Activated T-cell treated with anti-CD3 and anti-CD28 coated beads, Interleukin-2, amount 50 U/mL, for 72 hours (primary cell): ENCODE measurements at places on chromosomes 2 and 18.

DNA sequence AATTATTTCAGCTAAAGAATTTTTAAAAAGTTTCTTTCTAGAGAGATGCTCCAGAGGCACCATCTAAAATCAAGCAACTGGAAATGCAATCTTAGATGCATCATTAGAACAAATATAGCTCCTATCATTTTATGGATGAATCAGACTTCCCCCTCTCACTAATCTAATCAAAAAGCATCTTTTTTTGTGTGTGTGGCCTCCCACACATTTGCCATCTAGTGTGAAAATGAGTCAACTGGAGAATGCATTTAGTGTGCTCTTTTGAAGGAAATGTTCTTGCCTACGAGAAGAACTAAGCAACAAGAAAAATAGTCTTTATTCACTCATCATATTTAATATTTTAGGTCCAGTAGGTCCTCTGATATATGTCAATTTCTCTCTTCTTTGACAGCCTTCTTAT, 39.5 kb upstream of the FIGN start:
- DNase-seq, result no peak

- no peak for DNase-seq
Observed at GRCh38 chr18:48161911-48162698, 231.6 kb upstream of the SMAD2 start.

DNA sequence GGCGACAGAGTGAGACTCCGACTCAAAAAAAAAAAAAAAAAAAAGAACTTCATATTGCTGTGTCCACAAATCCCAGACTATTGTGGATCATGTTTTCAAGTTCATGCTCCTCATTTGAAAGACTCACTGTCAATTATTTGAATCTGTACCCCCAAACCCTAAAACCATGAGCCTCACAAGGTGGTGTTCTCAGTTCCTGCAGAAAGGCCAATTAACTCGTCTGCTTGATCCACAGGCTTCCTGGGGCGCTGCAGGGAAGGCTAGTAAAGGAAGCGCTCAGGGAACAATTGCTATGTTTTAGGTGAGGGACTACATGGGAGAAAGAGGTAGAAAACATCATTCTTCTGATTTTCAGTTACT, 396.8 kb upstream of the NETO1 start:
- no peak for DNase-seq

DNA sequence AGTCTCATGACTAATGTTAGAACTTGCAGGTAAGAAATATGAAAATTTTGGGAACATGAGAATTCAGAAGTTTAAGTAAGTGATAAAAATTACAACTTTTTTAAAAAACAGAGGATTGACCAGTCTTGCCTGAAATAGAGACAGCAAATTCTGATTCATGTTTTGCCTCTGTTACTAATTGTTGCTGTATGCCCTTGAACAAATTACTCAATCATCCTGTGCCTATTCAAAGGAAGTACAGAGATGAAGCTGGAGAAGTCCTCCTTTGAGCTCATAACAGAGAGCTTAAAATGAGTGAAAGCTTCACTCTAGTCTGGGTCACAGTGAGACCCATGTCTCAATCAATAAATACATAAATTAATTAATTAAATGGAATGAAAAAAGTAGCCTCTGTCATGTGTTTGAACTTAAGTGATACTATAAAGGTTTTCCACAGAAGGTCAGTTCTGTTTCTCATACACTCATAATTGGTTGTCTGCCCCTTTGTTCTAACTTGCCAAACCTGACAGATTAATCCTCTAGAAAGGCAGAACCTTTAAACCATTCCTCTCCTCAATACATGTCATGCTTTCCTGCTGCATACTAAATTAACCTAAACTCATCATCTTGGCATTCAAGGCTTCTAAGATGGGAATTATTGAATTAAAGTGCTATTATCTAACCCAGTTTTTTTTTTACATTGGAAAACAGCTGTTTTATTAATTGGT, 374.6 kb upstream of the LRATD1 start:
- DNase-seq, result no peak

GRCh38 chr2:237139123-237139675, 53.5 kb downstream of the COPS8 start:
- no peak for DNase-seq

GRCh38 chr2:172084395-172084644, 987 bp upstream of the DLX1 start:
- no peak for DNase-seq

DNA sequence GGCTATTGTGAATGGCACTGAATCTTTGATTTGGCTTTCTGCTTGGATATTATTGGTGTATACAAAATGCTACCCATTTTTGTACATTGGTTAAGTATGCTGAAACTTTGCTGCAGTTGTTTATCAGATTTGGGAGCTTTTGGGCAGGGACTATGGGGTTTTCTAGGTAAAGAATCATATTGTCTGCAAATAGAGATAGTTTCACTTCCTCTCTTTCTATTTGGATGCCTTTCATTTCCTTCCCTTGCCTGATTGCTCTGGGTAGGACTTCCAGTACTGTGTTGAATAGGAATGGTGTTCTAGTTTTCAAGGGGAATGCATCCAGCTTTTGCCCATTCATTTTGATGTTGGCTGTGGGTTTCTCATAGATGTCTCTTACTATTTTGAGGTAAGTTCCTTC, 489.1 kb upstream of the LRATD1 start:
- no peak for DNase-seq

GRCh38 chr2:178484245-178485041, 4.2 kb downstream of the PLEKHA3 start:
- DNase-seq, result no peak

DNA sequence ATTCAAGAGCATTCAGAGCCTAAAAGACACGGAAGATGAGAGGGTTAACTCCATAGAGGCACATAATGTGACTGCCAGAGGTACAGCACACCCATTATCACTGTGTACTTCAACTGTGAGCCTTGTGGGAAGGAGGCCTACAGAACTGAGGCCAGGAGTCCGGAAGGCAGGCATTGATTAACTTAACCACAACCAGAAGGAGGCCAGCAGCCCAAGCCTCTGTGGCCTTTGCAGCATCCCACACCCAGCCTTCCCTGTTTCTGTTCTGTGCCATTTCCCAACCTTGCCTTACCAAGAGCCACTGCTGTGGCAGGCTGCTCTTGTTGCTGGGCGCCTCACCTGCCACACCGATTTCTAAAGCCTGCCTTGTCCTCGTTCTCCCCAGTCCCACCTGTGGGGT, 27.2 kb downstream of the SIGLEC15 start:
- no peak for DNase-seq
